Caco-2 (cell line): ENCODE measurements at places on chromosomes 11 and 22. TPM values are rescaled to one million over a fixed set of nuclear protein-coding genes. Genes with fewer than 3 reads are reported as not detected.

Gene NPTXR
- 12.8 and 16.4 TPM in 2 replicates for total RNA-seq

Gene FXYD2
- total RNA-seq, result 0.48 TPM in 1 of 2 replicates, not detected in the other

DNA sequence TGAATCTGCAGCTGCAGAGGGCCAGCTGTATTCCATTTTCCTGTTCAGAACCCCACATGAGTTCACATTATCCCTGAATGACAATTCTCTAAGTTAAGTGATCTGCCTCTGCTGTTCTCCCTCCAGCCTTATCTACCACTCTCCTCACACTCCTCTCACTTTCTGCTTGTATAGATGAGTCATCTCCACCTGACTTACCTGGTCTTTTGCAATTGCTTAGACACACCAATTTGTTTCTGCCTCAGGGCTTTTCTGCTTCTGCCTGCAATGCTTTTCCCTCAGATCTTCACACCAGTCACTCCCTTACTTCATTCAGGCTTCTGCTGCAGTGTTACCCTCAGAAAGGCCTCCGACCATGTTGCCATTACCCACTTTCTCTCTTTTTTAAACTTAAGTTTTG lies 118.1 kb downstream of the ATM start:
- no peak overlapping the region for H3K4me3 ChIP-seq
- H3K27me3 ChIP-seq, result no peaks in the 10 kb centered on the region
- H3K4me1 ChIP-seq, result peaks cover 19% of the 10 kb centered on the region
- H3K36me3 ChIP-seq, result no peaks in the 10 kb centered on the region
- H3K27ac ChIP-seq, result peak overlapping the region; percentile 1
- DNase-seq, result peak; percentile 87

GRCh38 chr11:117435326-117435725 lies 107.7 kb downstream of the CEP164 start:
- no peak overlapping the region for H3K27ac ChIP-seq
- H3K4me1 ChIP-seq, result no peaks in the 10 kb centered on the region
- no peak for DNase-seq
- peaks cover 2% of the 10 kb centered on the region; the same call in 1 of the 2 replicates for H3K27me3 ChIP-seq
- H3K4me3 ChIP-seq, result no peak overlapping the region
- H3K36me3 ChIP-seq, result no peaks in the 10 kb centered on the region

Gene ZDHHC24
- 25.1 and 26.9 TPM in 2 replicates for total RNA-seq

DNA sequence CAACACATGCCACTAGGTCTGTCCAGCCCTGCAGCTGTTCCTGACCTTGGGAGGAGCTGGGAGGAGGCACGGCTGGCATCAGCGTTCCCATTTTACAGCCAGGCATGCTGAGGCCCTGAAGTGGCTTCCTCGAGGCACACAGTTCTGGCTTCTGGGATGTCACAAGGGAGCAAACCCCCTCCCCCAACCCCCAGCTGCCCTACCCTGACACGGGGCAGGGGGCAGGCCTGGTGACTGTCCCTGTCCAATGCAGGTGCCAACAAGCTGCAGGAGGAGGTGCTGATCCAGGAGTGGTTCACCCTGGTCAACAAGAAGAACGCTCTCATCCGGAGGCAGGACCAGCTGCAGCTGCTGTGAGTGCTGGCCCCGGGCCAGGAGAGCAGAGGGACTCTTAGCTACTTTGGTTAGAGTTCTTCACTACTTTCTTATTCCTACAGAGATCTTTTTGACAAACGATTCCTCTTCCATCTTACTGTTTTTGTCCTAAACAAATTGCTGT lies 5.3 kb downstream of the KCNK7 start:
- no peaks in the 10 kb centered on the region for H3K27me3 ChIP-seq
- DNase-seq, result no peak
- H3K4me3 ChIP-seq, result no peak overlapping the region

- H3K27me3 ChIP-seq, result no peaks in the 10 kb centered on the region
These were observed 27.5 kb downstream of the A4GALT start for GRCh38 chr22:42693055-42693762.

Gene SIRT3
- total RNA-seq, result 24.6 and 26.0 TPM in 2 replicates

Gene OR51B2
- not detected in 2 replicates for total RNA-seq

GRCh38 chr11:114182471-114183043 lies 113.6 kb upstream of the NNMT start:
- no peak overlapping the region for H3K4me3 ChIP-seq
- DNase-seq, result no peak
- peaks cover 22% of the 10 kb centered on the region for H3K4me1 ChIP-seq

GRCh38 chr22:35891442-35891841 lies 137.2 kb downstream of the RBFOX2 start:
- H3K27ac ChIP-seq, result no peak overlapping the region
- H3K36me3 ChIP-seq, result no peaks in the 10 kb centered on the region; the same call in 1 of the 2 replicates
- peaks cover 84% of the 10 kb centered on the region for H3K4me1 ChIP-seq
- no peak overlapping the region for H3K4me3 ChIP-seq
- H3K27me3 ChIP-seq, result no peaks in the 10 kb centered on the region

Gene FAM180B
- not detected in 2 replicates for total RNA-seq

GRCh38 chr11:35363246-35363801 lies 56.0 kb downstream of the SLC1A2 start:
- no peak for DNase-seq
- no peaks in the 10 kb centered on the region for H3K36me3 ChIP-seq
- no peak overlapping the region for H3K4me3 ChIP-seq
- no peaks in the 10 kb centered on the region for H3K4me1 ChIP-seq

Gene ASPHD2
- total RNA-seq, result not detected in 2 replicates

DNA sequence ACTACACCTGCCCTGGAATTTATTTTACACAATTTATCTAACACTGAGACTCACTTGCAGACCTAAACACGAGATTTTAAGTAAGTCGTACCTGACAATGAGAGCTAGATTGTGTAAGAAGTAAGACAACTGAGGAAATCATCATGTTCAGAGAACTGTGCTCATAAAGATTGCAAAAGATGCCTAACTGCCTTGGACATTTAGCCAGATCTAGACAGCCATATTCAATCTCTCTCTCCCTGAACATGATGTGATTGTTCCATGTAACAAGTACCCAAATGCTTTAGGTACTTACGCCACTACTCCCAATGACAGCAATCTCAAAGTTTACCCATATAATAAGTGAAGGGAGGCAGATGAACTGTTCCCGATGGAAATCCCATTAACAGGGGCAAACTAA lies 209.8 kb upstream of the PITPNB start:
- no peak overlapping the region for H3K27ac ChIP-seq
- no peaks in the 10 kb centered on the region for H3K4me1 ChIP-seq
- no peak overlapping the region for H3K4me3 ChIP-seq
- H3K36me3 ChIP-seq, result no peaks in the 10 kb centered on the region
- no peaks in the 10 kb centered on the region for H3K27me3 ChIP-seq
- DNase-seq, result no peak

GRCh38 chr11:67288452-67289225 lies 464 bp upstream of the ANKRD13D start:
- peaks cover 20% of the 10 kb centered on the region for H3K4me1 ChIP-seq
- peaks cover 12% of the 10 kb centered on the region for H3K36me3 ChIP-seq
- no peaks in the 10 kb centered on the region for H3K27me3 ChIP-seq
- peak overlapping the region; percentile 90 for H3K27ac ChIP-seq
- peak overlapping the region; percentile 91 for H3K4me3 ChIP-seq
- peak; percentile 94 for DNase-seq

Gene TTC17
- 73.1 and 79.3 TPM in 2 replicates for total RNA-seq

Gene HEPN1
- not detected in 2 replicates for total RNA-seq

Gene SLC22A12
- not detected in 2 replicates for total RNA-seq

Gene PATE4
- total RNA-seq, result not detected in 2 replicates

Gene SERPING1
- total RNA-seq, result 3.2 and 3.8 TPM in 2 replicates

Gene APOBEC3A
- not detected in 2 replicates for total RNA-seq
